ENCODE measurements at places on chromosomes 2 and 18.

DNA sequence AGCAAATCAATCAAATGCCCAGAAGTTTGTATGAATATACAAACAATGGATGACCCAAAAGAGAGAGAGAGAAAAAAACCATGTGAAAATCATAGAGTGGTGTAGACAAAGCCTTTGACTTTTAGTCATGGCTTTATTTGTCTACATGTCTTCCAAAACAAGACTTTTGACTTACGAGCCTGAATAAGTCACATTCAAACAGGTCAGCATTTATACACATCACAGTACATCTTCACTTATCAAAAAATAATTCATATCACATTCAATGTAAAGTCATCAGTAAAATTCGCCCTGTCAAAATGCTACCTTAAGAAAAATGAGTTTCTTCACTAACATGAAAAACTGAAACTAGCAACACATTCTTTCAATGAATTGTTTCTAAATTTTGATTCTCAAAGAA lies 1.9 kb downstream of the IFIH1 start:
- no peak for DNase-seq

GRCh38 chr18:68738564-68738963 lies 23.7 kb upstream of the TMX3 start:
- DNase-seq = no peak

DNA sequence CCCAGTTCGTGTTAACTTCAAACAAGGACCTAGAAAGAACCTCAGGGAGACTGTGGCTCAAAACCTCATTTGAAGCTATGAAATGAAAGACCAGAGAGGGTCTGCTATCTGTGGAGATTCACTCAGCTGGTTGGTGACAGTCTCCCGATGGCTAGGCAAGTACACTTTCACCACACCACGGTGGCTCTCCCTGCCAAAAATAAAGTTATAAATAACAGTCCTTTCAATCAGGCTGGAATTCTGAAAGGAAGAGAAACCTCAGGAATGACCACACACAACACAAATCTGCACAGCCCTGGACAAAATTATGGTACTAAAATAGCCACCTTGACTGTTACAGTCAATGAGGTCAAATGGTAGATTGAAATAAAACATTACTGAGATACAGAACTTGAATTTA lies 160.3 kb upstream of the ACAA2 start:
- DNase-seq = no peak

- peak; percentile 7 for DNase-seq
Measured at GRCh38 chr2:235527806-235528469, 34.1 kb downstream of the AGAP1 start.

DNA sequence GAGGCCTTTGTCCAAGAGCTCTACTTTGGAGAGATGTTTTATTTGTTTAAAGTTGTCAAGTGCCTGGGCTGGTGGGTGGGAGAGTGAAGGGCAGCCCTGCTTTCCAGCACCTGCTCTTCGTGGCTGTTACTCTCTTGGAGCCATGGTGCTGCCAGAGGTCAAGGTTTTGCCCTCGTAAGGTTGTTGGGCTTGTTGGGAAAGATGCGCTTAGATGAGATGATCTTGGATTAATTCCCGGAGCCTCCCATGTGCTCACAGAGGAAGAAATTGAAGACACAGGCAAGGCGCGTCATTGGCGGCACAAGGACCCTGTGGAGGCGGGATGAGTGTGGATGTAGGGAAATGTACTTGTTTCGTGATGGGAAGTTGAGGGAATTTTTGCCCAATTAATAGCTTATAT lies 27.9 kb downstream of the ZCCHC2 start:
- DNase-seq = no peak
